Stimulated activated CD4-positive, alpha-beta T cell treated with anti-CD3 and anti-CD28 coated beads, Interleukin-1b, Interleukin-23, amount 100 ng/mL, for 1 hour (primary cell): ENCODE measurements at places on chromosomes 7 and 10.

GRCh38 chr7:3880228-3880987 lies 579.4 kb downstream of the SDK1 start:
- no peak for DNase-seq

DNA sequence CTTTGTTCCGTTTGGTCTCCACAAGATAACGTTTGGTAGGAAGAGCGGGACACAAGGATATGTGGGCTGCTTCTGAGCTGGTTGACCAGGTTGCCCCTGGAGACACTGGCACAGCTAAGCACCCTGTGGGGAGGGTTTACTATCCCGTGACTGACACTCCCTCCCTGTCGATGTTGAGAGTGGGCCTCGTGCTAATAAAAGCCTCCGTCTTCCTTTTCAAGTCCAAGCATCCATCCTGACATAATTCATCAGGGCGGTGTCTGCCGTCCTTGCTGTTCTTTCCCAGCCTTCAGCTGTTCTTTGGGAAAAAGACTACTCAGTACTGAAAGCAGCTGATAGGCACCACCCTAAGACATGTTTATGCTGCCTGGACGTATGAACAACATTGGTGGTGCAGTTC lies 49.6 kb downstream of the SHH start:
- no peak for DNase-seq

DNA sequence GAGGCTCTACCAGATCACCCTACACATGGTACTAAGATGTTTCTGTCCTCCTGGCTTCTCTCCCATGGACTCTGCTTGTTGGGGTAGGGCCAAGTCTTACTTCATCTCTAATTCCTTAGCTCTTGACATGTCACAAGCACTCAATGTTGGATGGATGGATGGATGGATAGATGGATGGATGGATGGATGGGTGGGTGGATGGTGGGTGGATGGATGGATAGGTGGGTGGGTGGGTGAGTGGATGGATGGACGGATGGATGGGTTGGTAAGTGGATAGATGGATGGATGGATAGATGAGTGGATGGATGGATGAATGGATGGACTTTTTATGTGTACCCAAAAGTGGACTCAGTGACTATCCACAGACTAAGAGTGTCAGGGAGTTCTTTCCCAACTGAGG lies 28.5 kb downstream of the HSPA12A start:
- no peak for DNase-seq

- no peak for DNase-seq
Measured at GRCh38 chr7:16619979-16620408, 25.6 kb downstream of the ANKMY2 start.

- DNase-seq, result no peak
Measured at GRCh38 chr10:1085258-1085657, 29.1 kb downstream of the WDR37 start.

- no peak for DNase-seq
Measured at GRCh38 chr7:69906283-69906995, 308.2 kb downstream of the AUTS2 start.

- DNase-seq, result no peak
Measured at GRCh38 chr7:1747004-1747801, 77.1 kb downstream of the ELFN1 start.

DNA sequence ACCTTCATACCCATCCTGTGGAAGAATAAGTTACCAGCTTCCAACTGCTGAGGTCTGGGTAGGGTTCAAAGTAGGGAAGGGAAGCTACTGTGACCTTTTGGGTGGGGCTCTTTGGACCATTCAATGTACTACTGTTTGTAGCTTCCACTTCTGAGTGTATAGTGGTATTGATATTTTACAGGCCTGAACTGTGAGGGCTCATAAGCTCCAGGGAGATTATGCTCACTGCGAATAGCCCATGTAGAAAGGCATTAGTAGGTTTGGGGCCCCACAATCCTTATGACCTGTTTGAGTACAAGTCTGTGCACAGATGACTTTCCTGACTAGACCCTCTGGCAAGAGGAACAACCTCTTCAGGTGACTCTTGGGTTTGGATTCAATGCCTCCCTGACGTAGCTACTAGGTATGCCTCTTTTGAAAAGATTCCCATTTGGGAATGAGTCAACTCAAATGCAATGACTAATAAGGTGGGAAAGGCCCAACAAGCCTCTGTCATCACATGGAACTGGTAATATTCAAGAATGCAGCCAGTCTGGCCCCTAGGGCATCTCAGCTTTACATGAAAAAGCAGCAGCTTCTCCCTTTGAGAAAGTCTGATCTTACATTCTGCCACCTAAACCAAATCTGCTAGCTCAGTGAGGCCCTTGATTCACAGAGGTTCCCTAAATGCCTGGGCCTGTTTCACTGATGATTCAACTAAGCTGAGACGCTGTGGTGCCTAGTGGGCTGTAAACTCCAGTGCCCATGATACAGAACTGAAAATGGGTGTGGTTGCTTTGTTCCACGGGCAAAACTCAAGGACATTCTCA lies 79.8 kb downstream of the ABI1 start:
- DNase-seq, result no peak

DNA sequence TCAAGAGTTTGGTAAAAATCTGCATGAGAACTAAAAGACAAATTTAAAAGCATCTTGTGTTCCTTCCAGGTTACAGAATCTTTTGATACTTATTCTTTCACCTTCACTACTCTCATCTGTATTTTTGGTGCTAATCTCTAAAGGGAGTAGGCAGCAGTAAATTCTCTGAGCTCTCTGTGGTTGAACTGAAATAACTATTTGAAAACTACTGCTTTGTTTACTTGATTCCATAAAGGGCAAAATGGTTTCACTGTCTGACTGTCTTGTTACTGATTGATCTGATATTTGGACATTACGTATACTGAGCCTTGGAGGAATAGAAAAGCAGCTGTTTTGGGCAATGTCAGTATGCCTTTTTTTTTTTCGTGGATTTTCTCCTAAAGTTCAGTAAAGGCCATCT lies 103.3 kb downstream of the CHRM2 start:
- DNase-seq, result no peak

GRCh38 chr10:124022066-124022465 lies 71.3 kb downstream of the CHST15 start:
- no peak for DNase-seq

- no peak for DNase-seq
Measured at GRCh38 chr7:45221896-45222604, 64.5 kb downstream of the RAMP3 start.

DNA sequence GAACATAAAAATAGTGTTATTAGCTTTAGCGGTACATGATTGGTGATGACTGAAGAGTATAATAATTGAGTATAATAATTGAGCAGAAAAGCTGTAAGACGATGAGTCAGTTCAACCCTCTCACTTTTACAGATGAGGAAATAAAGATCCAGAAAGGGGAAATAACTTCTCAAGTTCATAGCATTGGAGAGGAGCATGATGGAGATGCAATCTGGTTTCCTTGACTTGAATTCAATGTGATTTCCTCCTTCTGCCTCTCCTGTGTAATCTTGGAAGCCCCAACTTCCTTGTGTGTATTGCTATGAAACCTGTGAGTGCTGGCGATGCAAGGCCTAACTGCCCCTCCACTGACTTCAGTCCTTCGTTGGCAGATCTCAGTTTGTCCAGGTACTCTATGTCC lies 265.1 kb downstream of the LRMDA start:
- DNase-seq, result no peak

DNA sequence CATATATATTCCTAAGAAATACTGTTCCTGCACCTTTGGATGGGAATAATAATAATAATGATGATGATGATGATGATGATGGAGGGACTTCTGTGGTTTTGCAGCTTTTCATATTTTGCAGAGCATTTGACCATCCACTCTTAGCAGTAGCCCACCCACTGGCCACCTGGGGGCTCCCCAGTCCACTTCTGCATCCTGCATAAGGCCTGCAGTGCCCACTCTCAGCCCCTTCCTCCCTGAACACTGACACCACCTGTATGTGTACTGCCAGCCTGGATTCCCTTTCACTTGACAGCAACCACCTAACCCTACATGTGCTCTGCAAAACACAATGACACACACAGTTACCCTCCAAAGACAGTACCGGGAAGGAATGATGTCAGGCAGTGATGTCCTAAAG lies 131.4 kb downstream of the ADAM12 start:
- DNase-seq, result no peak

DNA sequence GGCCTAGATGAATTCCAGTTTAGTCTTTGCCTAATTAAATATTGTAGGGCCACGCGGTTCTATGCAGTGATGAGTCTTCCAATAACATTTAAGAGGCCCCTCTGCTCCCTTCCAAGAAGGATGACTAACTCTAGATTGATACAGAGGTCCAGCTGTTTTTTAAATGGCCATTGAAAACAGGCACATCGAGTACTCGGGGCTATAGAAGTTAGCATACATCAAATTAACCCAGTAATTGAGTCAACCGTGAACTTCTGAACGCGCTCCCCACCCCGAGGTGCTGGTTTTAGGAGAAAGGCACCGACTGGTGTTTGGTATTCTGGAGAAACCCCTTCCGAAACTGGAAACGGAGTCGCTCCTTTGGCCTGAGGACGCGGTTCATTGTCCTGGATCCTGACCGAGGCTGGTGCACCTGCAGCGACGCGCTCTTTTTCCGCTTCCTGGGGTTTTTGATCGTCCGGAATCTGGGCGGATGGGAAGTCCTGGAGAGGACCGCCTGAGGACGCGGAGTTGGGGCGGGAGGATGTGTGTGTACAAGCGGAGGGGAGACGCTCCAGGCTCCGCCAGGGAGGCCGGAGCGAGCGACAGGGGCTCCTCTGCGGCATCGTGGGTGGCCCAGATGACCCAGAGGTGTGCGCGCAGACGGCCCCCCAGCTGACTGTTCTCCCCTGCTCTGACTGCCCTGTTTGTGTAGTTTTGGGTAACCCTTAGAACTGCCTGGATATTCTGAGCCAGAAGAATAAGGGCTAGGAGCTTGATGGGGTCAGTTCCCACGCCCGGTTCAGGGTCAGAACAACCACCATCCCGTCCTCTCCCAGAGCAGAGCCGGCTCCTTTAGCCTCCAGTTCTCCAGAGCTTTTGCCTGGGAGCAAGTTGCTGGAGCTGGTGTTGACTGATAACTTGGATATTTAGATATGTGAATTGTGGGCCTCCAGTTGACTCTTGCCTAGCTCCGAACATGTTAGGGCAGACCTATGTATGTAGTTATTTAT lies 711 bp downstream of the FAM221A start:
- DNase-seq, result peak; percentile 12

DNA sequence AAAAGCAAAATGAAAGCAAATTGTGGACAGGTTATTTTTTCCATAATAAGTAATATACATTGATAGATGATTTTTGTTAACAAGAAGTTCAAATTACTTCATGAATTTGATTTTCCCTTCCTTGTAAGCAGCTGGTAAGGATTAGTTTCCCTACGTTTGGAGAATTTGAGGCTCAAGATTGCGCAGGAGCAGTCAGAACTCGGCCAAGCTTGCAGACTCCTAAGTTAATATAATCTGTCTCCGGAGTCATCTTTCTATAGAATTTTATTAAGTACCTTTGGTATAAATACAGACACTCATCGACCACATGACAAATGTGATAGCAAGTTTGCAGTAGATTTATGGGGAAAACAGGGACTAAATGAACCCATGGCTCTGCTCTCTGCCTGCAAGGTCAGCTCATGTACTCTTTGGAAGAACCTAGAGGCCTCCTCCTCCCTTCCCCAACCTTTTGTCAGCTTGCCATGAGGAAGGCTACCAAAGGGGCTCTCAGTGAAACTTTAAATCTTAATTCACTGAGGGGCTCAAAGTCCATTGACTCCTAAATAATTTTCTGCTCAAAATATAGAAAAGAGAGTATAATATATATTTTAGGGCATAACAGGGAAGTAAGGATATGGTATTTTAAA lies 89.2 kb upstream of the CTTNBP2 start:
- DNase-seq, result no peak

- DNase-seq, result no peak
Measured at GRCh38 chr7:711922-712380, 14.5 kb upstream of the DNAAF5 start.

DNA sequence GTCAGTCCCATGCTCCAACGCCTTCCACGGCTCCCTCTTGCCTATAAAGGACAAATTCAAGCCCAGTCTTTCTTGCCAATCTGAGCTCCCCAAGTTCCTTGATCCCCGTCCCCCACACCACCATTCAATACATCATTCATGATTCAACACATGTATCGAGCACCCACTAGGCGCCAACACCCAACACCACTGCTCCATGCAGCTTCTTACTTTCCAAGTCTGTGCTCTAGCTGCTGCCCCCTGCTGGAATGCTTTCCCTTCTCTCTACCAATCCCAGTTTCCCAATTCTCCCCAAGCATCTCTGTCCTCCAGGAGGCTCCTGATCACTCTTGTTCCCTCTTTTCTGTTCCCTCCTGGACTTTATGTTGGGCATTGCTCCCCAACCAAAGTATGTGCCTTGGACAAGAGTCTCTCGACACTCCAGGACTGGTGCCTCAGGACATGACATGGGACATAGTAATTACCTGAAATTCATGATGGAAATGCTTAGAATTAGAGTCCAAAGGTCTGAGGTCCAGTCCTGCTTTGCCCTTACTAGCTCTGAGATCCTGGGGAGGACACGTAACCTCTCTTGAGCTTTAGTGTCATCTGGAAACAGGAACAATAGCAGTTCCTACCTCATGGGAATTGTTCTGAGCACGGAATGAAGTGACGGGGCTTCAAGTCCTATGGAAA lies 172.7 kb downstream of the NEURL1 start:
- DNase-seq, result no peak

GRCh38 chr7:66529883-66530610 lies 98.6 kb upstream of the KCTD7 start:
- no peak for DNase-seq

DNA sequence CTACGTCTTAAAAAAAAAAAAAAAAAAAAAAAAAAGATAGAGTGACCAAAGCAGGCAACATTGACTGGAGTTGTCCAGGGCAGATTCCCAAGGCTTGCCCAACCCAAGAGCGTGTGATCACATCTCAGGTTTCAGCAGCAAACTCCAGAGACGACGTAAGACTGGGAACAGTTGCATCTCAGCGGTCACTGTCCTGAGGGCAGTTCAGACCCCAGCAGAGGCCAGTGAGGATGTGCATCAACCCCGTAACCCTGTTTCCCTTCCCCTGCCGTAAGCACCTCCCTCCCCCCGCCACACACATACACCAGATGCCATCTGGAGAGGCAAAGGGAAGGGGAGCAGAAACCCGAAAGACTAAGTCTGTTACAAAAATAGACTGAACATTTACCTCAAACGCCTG lies 19.3 kb upstream of the TOMM7 start:
- DNase-seq, result no peak

DNA sequence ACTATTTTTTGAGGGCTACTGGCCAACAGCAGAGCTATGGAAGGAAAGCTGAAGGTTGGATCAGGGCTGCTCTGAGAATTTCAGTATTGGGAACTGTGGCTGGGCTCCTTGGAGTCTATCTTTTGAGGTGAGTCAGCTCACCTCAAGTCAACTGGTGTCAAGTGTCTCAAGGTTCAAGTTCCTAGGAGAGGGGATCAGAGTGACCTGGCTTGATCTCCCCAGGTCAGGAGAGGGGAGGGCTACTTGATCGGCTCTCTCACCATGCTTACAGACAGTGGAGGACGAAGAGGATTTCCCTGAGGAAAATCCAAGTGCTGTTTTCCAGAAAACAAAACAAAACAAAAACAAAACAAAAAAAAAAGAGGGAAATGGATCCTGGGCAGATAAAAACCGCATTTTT lies 132.8 kb downstream of the CACNB2 start:
- DNase-seq, result no peak

- DNase-seq, result no peak
Measured at GRCh38 chr7:1562116-1562515, 6.1 kb upstream of the TMEM184A start.
